ENCODE measurements at places on chromosomes 3 and 15.

DNA sequence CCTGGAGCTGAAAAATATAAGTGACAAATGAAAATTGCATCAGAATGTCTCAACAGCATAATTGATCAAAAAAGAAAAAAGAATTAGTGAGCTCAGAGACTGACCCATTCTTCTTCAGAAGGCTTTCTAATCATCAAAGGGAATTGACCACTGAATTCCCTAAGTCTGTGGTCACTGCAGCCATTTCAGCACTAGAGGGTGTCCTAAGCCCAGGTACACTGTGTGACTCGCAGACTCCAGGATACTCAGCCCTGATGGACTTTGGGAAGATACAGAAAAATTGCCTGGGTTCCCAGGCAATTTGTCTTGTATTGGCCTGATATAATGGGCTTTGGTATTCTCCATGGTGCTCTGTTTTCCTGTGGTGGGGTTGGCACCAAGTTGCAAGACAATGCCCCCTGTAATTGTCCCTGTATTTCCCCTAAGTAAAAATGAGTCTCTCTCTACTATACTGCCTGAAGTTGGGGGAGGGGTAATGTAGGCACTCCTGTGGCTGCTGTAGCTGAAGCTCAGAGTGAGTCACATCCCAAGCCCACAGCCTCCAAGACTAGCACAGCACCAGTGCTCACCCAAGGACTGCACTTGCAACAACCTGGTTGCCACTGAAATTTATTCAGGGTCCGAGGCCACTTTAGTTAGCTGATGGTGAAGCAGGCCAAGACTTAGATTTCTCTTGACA is 256.0 kb upstream of the STAC start:
- DNase-seq = no peak

DNA sequence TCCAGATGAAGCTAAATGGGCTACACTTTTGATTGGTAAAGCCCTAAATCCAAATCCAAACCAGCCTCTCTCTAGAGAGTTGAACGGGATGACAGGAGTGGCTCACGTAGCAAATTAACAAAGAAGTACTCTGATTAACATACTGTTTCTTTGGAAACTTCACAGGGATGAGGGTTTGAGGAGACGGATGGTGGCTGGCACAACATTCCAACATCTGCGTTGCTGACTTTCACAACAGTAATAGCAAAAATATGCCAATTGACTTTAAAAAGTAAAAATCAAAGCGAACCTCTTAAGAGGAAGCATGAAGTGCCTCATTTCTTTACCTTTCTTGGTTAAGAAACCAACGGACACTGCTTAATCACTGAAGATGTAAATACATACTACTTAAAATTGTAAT is 181.4 kb downstream of the TBL1XR1 start:
- DNase-seq = no peak

DNA sequence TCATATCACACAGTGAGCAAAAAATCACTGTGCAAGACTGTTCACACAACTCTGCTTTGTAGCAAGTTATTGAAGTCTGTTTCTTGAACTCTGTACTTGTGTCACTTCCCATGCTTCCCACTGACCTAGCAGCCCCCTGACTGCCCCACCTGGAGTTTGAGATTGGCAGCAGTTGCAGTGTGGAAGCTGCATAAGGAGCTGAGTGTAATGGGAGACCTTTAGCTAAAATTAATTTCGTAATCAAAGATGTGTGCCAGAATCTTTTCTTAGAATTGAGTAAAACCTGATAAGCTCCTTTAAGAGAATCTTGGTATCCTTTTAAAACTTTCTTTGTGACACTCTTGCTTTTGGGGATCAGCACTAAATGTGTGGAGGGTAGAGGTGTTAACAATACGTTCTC is 42.8 kb downstream of the NKIRAS1 start:
- no peak for DNase-seq

- no peak for DNase-seq
Observed at GRCh38 chr15:80934761-80935221, 54.8 kb downstream of the MESD start.

DNA sequence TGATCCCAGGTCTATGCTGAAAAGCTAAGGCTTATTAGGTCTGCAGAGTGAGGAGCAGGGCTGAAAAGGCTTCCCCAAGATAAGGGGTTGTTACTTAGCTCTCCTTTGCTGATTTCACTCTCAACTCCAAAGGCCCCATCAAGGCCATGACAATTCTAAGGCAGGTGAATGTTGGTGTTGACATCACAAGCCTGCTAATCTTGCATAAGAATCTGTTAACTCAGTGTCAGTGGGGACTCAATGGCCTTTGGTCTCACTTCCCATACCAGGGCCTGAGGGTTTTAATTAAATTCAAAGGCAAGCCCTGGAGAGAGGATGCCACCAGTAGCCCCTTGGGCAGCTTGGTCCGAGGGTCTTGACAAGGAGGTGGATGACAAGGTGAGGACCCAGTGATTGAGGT is 9.4 kb upstream of the ALAS1 start:
- no peak for DNase-seq

DNA sequence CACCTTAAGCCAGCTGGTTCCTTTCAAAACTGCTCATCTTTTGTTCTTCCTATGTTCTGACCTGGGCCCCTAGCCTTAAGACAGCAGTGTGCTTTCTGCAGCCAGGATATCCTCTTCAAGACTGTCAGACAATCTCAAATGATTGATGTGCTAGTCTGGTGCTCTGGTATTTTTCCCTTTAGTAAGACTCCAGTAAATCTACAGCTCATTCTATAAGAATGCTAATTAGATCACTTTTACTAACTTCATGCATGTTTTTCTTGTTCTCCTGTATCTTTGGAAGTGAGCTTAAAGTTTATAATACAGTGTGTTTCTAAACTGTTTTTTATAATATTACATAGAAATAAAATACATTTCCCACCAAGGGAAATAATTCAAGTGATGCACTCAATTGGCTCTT is 220.9 kb upstream of the NANOGP8 start:
- DNase-seq = no peak

GRCh38 chr15:28935316-28935715 is 49.5 kb downstream of the APBA2 start:
- DNase-seq = no peak

DNA sequence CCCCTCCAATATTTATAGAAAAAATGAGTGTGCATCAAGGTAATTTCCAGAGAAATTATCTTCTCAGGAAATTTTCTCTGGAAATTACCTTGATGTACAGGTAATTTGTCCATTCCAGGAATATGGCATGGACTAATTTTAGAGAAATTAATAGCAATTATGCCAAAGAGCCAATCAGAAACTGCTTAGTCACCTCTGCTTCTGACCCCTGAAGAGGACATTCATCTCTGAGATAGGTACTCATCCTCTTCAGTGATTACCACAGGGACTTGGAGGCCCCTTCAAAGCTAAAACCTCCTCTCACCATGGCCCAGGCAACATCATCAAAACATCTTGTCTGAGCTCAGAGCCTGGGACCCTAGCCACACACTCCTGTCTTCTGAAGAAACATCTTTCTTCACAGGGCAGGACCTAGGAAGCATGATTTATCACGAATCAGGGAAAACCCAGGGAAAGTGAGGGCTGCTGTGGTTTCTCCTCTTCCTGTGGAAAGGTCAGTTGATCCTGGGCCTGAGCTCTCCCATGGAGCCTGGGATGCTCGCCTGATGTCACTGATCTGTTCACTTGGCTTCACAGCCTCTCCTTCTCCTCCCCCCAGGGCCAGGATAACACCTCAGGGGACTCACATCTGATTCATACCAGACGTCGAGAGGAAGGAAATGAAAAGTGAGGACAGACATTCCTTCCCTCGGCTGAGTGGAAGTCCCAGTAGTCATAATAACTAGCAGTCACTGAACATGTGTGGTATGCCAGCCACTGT is 210.5 kb downstream of the DTWD1 start:
- no peak for DNase-seq

DNA sequence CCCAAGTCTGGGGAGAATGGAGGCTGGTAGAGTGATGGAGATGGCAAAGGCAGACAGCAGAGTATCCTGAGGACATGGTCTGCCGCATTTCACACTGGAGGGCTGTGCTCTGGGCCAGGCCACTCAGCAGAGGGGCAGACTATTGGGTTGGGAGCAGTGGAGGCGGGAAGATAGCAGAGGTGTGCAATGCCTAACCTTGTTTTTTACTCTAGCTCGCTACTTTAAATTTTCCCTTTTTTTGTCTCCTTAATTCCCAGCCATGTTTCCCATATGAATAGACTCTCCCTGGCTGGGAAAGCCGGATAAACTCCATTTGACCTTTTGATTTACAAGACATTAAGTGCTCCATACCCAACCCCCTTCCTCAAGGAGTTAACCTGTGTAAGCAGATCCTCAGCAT is 33.5 kb upstream of the ST6GAL1 start:
- peak; percentile 44 for DNase-seq

DNA sequence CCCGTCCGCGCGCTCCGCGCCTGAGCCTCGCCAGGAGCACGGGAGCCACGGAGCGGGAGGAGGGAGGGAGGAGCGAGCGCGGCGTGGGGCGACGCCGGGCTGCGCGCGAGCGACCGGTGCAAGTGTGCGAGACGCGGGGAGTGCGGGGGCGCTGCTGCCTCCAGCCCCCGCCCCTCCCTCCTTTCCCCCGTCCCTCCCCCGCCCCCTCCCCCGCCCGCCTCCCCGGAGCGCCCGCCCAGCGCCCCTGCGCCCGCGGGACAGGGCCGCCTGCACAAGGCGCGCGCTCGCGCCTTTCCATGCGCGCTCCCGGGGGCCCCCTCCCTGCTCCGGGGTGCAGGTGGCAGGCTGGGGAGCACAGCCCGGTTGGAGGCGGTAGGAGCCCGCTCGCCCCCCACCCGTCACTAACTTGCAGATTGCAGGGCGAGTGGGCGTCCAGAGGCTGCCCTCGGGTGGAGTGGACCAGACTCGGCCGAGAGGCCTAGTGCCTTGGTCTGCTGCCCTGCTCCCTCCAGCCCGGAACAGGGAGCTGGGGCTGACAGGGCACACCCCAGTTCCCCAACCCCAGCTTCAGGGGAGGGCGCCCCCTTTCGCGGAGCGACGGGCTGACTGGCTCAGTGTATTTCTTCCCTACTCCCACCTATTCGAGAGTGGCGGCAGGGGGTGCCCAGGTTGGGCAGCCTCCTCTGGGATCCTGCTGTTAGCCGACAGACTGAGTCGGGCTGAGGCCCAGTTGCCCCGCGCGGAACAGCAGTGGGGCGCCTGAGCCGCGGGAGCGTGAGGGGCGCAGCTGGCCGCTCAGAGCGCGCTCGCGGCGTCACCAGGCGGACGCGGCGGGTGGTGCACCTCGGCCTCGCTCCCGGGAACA is at the start of gene WNT7A:
Gene WNT7A (minus strand): TSS at position 126 of the 865 bp plus-strand sequence. CDS start 255 bp downstream, outside the sequence.
- DNase-seq = no peak

GRCh38 chr15:81161160-81161673 is 27.1 kb downstream of the CFAP161 start:
- DNase-seq = no peak
